ENCODE measurements at places on chromosomes 16 and 17.

GRCh38 chr16:1141191-1141590 is 11.7 kb upstream of the CACNA1H start:
- no peak for DNase-seq

DNA sequence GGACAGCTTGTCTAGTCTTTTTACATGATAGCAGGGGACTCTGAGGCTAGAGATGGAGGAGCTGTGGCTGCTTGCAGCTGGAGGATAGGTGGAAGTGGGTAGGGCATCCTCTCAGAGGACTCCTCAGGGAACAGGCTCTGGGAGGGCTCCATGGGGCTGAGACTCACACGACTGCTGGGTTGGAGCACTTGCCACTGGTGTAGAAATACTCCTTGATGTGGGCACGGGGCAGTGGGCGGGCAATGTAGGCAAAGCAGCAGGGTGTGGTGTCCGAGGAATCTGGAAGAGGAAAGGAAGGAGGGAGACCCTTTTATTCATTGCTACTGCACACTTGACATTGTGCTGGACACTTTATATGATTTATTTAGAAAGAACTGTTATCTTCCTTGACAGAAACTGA is 1.8 kb downstream of the CCL5 start:
- DNase-seq = no peak

DNA sequence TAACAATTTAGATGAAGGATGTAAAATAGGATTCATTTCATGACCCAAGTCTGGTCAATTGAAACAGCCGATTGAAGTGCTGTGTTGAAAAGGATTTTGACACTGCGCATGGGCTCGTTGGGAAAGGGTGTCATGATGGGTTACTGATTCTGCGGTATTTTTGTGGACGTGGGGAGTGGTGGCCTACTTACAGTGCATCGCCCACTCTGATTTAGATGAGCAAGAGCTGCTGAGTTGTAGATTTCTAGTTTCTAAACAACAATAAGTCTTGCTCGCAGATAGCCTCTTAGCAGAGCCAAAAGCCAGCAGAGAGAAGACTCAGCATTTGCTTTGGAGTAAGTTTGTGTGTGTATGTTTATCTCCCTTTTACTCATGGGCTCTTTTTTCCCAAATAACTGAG is 731.0 kb downstream of the MAF start:
- DNase-seq = no peak

DNA sequence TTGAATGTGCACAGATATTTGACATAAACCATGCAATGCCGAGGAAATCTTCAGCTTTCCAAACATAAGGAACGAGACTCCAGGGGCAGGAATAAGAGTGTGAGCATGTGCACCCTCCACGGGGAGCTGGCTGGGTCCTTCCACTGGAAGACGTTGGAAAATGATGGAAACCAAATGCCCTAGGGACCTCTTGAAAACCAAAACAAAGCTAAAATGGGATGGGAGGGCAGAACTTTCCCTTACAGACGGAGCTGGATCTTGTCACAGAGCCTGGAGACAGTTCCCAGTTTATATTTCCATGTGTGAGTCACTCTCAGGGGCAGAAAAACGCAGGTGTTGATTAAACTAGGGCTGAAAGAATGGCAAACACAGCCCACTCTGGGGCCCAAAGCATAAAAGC is 34.4 kb upstream of the DNAH17 start:
- DNase-seq = no peak

DNA sequence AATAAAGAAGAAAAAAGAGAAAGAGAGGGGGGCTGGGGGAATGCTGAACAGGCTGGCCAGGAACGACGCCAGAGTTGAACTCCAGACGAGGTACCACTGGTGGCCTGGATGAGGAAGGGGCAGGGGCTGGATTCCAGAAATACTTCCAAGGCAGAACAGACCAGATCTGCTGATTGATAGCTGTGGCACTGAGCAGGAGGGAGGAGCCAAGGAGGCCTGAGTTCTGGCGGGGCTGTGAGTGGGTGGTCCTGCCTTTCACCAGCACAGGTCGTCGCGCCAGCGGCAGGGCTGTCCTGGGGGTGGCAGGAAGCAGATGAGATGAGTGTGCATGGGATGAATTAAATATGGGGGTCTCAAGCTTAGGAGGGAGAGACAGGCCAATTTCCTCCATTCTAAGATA is 5.5 kb downstream of the CCDC42 start:
- peak; percentile 49 for DNase-seq

DNA sequence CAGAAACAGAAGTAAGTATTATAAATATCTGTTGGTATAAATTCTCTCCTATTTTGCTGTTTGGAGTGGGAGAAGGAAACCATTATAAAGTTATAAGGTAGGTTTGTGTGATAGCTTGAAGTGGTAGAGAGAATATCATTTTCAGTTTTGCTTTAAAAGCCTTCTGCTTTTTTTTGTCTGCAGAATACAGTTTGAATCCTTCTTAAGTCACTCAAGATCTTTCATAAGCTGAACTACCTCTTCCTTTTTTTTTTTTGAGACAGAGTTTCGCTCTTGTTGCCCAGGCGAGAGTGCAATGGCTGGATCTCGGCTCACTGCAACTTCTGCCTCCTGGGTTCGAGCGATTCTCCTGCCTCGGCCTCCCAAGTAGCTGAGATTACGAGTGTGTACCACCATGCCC is 9.0 kb downstream of the ATAD5 start:
- DNase-seq = no peak

DNA sequence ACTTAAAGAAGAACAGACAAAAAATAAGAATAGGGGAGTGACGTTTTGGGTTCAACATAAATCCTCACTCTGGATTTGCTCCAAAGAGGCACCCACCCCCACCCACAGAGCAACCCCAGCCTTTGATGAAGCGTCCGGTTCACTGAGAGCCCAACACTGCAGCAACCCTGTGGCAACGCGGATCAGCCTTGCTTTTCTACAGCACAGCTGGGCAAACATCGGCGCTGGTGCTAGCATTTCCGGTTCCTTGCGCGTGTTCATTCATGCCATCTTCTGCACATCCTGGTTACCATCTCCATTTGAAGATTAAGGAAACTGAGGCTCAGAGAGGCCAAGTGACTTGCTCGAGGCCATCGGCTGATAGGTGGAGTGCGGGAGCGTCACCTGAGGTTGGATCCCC is 8.7 kb upstream of the GINS2 start:
- no peak for DNase-seq

GRCh38 chr17:28204751-28205150 is 114.2 kb upstream of the TMEM97 start:
- peak; percentile 76 for DNase-seq

DNA sequence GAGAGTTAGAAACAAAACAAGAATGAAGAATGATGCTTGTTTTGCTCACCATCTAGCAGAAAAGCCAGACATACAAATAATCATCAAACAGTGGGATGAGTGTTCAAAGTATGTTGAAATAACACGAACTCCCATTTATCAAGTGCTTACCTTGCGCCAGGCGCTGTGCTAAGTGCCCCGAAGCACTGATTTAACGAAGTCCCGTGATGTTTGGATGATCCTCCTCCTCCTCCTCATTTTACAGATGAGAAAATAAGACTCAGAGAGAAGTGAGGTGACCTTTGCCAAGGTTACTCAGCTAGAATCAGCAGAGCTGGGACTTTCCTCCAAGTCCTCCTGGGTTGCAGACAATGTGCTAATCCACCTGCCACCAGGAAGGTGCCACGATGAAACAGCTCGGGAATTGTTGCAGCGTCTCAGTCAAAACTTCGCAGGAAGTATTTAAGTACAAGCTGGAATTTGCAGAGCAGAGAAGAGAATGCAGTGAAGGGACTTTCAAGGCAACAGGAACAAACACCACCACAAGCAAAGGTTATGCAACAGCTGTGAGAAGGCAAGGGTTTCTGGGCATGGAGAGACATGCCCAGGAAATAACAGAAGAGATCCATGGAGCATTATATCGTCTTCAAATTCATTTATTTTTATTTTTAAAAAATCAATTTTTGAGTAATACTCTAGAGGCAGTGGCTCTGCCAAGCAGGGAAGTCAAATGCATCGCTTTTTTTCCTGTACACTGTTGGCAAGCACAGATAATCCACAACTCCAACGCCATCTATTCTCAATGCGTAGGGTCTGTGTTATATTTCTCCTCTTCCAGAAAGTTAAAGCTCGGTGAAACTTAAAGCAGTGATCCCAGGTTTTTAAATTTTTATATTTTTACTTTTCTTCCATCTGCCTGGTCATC is 11.1 kb downstream of the PRCD start:
- peak; percentile 45 for DNase-seq

GRCh38 chr16:19841184-19841583 is 43.5 kb downstream of the GPRC5B start:
- no peak for DNase-seq

GRCh38 chr16:24977678-24978075 is 37.5 kb downstream of the ARHGAP17 start:
- peak; percentile 73 for DNase-seq

DNA sequence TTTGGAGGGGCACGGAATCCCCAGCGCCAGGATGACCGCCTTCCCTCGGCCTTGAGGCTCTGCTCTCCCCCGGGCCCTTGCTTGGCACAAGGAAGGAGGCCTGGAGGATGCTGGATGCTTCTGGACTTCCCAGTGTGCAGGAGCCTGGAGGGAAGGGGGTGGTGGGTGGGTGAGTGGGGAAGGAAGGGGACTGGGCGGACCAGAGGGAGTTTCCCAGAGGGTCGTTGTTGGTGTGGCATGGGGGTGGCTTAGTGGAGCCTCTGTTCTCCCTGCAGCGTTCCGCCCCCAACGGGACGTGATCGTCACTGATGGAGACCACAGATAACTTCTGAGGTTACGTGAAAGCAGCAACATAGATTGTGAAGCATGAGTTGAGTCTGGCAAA is 140.0 kb downstream of the IRF8 start:
- DNase-seq = no peak

DNA sequence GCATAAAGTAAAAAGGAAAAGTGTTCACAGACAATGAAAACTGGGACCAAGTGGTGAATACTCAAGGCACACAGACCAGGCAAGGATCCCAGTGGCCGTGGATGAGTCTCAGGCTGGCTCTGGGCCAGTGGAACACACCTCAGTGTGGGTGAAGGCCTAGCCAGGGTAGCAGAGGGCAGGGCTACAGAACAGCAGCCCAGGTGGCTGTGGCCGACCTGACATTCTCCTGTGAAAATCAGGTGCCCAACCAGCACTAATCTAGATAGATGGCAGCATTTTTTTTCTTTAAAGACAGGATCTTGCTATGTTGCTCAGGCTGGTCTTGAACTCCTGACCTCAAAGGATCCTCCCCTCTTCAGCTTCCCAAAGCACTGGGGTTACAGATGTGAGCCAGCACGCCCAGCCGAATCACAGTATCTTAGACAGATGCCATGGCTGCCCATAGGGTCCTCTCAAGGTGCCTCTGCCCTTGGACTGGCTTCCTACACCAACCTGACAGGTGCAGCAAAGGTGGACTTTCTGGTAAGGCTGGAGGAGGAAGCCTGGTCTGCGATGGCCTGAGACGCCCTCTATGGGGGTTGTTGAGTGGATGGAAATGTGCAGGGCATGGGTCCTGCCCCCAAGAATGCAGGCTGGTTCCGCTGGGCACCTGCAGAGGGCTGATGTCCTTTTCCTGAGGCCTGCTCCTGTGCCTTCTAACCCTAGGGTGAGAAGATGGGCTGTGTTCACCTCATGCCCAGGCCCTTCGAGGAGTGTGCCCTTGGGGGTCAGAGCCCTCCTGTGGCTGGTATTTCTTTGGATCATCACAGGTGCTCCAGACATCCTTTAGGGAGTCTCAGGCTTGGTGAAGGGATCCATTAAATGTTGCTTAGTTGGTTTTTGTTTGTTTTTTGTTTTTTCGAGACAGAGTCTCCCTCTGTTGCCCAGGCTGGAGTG is 3.8 kb upstream of the P4HB start:
- DNase-seq = no peak

GRCh38 chr16:21600031-21600773 is 825 bp downstream of the METTL9 start:
- DNase-seq = peak; percentile 46

DNA sequence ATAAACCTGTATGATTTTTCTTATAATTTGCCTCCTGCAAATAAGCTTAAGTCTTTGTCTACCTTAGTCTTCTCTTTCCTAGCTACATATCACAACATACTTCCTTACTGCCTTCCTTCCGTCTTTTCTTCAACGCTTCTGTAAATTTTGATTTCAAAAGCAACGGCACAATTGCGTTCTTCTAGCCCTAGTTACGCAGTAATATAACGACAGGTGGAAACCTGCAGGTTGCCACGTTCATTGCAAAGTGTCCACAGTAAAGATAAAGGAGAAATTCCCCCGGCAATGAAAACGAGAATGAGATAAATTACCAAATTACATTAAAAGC is 546 bp upstream of the PSMD7 start:
- DNase-seq = no peak

DNA sequence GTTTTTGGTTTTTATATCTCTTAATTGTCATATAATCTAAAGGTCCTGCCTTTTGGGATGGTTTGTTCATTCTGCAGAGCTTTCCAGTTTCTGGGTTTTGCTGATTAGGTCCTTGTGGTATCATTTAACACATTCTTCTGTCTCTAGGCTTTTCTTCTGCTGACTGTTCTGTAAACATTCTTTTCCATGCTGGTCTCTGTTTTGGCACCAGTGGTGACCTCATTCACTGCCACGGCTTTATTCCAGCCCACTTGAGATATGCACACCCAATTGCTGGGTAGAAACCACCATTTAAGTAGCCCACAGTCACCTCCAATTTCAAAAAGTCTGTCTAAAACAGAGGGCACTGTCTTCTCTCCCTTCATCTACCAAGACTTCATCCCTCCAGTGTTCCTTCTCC is 31.1 kb upstream of the COX10 start:
- DNase-seq = peak; percentile 92

DNA sequence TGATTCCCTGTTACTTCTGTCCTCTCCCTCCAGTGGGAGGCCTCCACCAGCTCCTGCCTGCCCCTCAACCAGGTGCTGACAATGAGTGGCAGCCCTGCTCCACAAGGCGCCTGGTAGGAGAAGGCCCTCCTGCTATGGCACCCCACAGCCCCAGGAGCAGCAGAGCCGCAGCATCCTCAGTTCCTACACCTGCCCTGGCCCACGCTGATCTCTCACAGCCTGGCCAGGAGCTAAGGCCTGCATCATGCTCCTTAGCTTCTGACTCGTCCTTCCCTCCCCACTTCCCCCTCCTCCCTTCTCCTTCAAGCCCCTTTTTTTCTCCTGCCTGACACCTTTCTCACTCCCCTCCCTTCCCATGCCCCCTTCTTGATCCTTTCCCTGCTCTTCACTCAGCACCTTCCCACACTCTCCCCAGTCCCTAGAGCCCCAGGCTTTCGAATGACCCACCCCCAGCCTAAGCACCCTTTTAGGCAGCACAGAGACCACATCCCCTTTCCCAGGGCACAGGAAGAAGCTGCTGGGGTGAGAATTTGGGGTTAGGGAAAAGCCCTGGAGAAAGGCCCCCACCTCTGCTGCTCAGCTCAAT is 6.5 kb downstream of the PROCA1 start:
- DNase-seq = no peak

DNA sequence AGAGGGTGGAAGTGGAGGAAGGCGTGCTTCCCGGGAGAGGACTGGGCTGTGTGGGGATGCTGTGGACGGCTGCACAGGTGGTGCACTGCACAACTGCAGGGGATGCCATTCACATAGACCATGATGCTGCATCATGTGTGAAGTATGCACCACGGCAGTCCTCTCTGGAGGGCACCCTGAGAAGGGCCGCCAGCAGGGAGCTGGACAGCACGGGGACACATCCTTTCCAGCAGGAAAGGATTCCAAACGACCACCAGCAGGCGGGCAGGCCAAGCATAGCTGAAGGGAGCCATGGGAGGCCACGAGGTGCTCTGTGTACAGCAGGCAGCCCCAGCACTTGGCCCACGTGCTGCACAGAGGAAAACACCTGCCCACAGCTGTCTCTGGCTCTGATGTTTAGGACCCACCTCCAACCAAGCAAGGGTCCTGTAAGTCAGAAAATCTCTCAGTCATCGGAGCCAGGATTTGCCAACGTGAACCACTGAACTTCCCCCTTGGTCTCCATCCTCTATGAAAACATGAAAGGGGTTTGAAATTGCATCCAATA is 10.1 kb downstream of the ACTG1 start:
- DNase-seq = no peak

- peak; percentile 58 for DNase-seq
Observed at GRCh38 chr17:80873307-80873951, 118.2 kb upstream of the CHMP6 start.
